ENCODE measurements at places on chromosomes 2 and 18.

DNA sequence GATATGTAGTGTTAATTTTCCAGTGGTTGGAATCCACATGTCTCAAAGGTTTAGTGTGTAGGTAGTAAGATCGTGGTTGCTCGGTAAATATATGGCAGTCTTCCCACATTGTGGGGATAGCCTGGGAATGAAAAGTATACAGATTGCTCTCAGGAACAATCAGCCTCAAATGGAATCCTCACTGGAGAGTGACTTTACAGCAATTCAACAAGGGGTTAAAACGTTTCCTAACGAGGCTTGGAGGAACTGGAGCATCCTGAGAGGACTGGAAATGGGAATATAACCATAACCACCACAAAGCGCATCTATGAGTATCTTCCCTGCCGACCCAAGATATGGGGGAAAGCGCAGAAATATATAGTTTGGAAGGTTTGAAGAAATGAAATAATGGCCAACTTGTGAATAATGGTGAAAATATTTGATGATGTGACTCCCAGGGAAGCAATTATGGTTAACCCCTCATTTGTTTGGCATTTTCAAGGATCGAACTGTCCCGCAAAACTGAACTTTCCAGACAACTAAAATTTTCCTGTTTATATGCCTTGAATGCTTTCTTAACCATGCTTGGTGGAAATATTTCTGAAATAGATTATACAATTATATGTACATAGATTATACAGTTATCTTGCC, 100.7 kb upstream of the FOSL2 start:
- DNase-seq: no peak

- no peak for DNase-seq
These were observed 14.4 kb downstream of the DNAJC10 start for GRCh38 chr2:182730486-182730885.

DNA sequence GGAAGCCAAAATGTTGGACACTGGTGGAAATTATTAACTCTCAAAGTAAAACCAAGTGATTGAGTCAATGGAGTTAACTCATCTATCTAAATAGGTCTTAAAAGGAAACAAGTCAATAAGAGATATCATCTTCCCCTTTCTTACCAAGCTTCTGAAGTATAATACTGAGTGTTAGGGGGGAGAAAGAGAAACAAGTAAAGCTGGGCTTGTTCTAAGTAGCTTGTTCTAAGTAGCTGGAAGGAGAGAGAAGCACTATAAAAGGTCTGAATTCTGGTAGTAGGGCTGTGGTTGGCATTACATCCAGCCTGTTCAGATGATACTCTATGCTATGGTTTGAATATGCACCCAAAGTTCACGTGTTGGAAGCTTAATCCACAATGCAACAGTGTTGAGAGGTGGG, 26.8 kb downstream of the YES1 start:
- DNase-seq: no peak

DNA sequence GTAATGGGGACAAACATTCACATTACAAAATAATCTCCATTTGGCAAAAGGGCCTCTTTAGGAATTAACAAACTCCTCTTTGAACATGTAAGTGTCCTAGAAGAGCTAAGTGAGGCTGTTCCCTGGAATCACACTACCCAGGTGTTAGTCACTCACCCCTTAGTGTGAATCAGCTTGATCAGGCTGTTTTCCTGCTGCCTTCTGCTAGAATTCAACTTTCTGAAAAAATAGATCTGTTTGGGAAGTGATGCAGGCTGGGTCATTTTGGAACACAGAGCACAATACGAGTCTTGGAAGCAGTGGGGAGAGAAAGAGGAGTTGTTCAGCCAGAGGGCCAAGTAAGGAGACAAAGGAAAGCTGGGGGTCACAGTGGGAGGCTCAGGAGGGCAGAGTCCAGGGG, 40.0 kb downstream of the TTC32 start:
- DNase-seq: no peak

DNA sequence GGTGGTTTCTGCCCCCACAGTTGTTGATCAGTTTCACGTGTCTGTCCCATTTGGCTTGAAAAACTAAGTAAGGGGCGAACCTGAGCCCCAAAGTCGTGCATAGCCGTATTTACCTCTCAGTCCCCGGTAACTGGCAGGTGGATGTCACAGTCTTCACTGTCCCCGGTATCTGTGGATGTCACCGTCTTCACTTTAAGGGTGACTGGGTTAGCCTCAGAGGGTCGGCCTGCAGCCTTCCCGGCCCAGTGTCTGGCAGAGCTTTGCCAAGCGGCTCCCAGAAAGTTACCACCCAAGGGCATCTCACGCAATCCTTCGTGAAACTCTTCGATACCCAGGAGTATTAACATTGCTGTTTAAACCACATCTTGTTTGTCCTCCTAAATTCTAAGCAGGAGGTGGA, 125.3 kb upstream of the CTDP1 start:
- no peak for DNase-seq

Data from activated naive CD4-positive, alpha-beta T cell treated with anti-CD3 and anti-CD28 coated beads for 36 hours (primary cell).